T-helper 17 cell (primary cell): ENCODE measurements at places on chromosomes 3 and 15. TPM values are rescaled to one million over a fixed set of nuclear protein-coding genes. Genes with fewer than 3 reads are reported as not detected.

GRCh38 chr3:4351872-4352271, 48.7 kb downstream of the SETMAR start:
- no peak for DNase-seq

GRCh38 chr3:138059261-138059660, 49.3 kb downstream of the CLDN18 start:
- DNase-seq = no peak

ATP8B4 gene
- 0.86 TPM for total RNA-seq

ATP10A gene
- total RNA-seq = 36.8 TPM

DNA sequence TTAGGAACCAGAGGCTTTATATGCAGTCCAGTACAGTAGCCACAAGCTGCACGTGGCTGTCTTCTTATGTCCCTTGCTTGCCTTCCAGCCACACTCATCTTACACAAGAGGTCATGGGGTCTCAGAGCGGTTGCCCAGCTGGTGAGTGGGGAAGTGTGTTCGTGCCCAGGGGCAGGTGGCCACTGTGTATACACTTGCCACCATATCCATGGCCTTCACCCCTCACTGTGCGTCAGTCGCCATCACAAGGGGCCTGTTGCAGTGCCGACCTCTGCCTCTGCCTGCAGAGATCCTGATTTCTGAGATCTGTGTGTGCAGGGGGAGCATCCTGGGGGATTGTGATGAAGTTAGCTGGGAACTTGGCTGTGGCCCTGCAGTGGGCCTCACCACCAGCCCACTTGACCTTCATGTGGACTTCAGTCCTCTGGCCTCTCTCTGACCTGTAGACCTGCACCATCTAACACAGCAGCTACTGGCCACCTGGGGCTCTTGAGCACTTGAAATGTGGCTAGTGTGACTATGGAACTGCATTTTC, 43.1 kb upstream of the SACM1L start:
- no peak for DNase-seq

ATP13A5 gene
- not detected for total RNA-seq

DNA sequence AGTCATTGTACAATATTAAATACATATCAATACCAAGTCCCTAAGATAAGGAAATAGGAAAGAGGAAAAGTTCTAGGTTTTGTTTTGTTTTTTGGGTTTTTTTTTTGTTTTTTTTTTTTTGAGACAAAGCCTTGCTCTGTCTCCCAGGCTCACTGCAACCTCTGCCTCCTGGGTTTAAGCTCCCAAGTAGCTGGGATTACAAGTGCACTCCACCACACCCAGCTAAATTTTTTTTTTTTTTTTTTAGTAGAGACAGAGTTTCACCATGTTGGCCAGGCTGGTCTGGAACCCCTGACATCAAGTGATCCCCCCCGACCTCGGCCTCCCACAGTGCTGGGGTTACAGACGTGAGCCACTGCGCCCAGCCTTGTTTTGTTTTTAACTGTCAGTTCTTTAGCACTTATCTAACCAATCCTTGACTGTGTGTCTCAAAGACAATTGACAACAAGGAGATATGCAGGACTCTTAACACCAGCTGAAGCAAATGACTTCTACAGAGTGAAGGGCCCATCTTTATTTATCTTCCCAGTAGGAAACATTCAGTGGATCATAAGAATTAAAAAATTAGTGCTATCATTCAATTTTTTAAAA, 100.0 kb upstream of the RAP2B start:
- DNase-seq = no peak

PTPRG gene
- not detected for total RNA-seq

DNA sequence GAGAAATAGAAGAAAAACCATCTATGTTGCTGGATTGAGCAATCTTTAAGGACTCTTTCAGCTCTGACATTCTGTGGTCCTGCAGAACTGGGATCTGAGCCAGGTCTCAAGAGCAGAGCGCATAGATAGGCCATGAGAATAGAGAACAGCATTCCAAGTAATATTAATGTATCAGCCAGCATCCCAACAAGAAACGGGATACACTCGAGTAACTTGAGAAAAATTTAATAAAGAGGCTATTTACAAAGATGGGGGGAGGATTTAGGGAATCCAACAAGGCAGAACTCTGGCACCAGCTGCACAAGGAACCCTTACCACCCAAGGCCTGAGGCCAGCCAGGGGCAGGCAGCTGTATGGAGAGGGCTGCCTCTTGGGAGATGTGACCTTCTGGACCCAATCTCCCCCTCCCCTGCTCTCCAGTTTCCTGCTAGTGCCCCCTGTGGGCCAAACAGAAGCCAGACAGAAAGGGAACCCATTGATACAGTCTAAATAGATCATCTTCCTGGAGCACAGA, 8.2 kb downstream of the TMOD2 start:
- no peak for DNase-seq

CRTC3 gene
- 76.0 TPM for total RNA-seq

GRCh38 chr3:45771166-45771775, 25.1 kb downstream of the SLC6A20 start:
- DNase-seq = no peak

CPNE9 gene
- total RNA-seq = not detected

DNA sequence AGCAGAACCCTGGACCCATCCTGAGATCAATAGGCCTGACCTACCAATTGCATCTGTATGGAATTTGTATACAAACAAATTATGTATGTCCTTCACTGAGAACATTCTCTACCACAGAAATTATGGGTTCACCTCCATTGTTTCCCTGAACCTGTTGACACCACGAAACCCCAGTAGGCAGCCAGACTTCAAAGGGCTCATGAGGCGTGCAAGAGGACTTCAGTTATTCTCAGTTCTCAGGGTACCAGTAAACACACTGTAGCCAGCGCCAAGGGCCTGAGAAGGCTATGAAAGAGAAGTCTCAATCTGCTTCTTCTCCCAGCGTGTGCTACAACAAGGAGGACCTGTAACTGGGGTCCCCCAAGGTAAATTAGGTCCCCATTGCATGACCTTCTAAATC, 254.9 kb upstream of the GOLGA6L4 start:
- no peak for DNase-seq

DNA sequence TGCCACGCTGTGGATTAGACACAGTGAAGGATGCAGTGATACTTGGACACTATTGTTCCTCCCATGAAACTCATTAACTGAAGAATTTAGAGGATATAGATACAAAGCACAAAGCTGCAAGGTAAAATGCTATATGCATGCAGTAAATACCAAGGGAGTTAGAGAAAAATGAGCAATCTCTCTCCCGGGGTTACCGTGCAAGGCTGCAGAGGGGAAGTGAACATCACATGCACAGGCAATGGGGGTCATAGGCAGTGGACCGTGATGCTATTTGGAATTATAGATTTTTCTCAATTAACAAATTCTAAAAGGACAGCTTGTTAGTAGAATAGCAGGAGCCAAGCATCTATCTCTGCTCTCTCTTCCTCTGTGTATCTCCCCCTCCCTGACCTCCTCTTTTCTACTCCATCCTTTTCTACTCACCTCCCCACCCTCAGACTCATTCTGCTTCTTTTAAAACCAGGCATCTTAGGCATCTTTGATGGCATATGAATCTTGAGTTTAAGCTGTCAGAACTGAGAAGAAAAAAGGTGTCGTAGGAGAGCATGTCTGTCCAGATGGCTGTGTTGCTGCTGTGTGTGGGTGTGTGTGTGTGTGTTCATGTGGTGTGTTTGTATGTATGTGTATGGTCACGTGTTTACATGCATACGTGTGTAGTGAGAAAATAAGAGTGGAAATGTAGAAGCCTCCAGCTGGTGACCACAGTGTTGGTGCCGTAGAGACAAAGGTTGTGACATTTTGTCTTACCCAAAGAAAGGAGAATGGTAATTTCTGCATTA, 339.0 kb downstream of the EPHB1 start:
- DNase-seq = no peak

DNA sequence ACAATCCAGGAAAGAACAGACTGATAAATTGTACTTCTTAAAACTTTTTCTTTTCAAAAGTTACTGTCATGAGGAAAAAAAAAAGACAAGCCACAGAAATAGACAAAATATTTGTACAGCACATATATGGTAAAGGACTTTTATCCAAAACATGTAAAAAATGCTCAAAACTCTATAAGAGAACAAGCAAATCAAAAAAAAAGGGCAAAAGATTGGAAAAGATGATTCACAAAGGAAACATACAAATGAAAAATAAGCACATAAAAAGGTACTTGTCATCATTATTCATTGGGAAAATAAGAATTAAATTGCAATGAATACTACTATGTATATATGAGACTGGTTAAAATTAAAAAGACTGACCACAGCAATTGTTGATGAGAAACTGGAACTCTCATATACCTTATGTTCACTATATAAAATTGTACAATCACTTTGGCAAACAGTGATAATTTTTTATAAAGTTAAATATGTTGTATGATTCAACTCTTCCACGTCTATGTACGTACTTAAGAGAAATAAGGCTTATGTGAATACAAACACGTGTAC, 39.7 kb downstream of the DIPK2A start:
- DNase-seq = no peak

CACNA1D gene
- total RNA-seq = 0.57 TPM

DNA sequence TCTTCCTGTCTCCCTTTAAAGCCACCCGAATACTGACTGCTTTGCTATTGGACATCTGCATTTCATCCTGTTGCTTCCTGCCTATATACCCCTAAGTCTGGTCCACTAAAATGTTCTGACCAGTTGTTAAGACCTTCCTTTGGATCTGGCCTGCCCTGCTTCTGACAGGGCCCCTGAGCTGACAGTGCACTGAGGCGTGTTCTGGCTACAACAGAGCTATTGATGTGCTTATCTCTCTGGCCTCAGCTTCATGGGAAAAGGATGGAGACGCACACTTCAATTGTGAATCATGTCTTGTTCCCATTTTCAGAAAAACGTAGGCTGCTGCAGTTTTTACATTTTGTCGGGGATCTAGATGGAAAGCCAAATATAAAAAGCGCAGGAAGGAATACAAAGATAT, 7.1 kb upstream of the P3H2 start:
- no peak for DNase-seq

EFCAB12 gene
- 5.2 TPM for total RNA-seq
